ENCODE measurements at places on chromosomes 6 and 20.

GRCh38 chr20:64003960-64004725, 23.2 kb downstream of the PRPF6 start:
- no peak for DNase-seq

DNA sequence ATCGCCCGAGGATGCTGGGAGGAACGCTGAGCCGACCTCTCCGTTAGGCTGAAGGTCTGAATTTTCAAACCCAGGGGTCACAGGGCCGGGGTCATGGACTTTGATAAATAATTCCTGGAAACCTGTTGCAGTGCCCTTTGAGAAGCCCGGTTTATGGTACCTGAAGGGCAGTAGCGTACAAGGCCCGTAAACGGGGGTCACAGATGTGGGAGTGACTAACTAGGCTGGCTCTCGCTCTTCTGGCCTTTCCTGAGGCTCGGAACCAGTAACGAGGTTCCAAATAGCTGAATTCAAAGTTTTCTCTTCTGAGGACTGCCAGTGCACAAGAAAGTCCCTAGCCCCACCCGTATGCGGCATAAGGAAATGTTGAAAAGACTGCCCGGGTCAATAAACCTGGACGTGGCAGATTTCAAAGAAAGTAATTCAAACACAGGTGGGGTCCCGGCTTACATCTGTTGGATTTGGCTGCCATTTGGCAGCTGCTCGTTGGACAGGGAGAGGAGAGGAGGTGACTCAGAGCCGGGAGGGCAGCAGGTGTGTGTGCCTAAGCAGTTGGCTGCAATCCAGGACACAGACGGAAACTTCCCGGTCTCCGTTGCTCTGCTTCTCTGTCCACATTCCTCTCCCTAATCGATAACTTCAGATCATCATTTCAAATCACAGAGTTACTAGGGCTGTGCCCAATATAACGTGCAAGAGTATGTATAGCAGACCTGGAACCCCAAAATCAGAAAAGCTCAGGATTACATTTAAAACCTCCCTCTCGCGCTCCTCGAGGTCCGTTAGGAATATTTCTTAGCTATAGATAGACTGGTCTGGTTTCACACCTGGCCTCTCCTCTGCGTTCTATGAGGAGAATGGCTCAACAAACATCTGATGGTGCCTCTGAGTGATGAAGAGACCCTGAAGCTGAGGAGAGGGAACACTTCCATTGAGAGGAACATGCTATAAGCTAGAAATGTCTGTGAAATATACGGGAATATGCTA, 765 bp upstream of the GMDS start:
- DNase-seq, result peak; percentile 69

GRCh38 chr6:139996253-139996834, 621.9 kb upstream of the CITED2 start:
- no peak for DNase-seq

- DNase-seq, result no peak
Observed at GRCh38 chr6:2976571-2977085, 5.3 kb upstream of the SERPINB6 start.

GRCh38 chr6:142746524-142746923, 198.5 kb downstream of the HIVEP2 start:
- DNase-seq, result peak; percentile 52

DNA sequence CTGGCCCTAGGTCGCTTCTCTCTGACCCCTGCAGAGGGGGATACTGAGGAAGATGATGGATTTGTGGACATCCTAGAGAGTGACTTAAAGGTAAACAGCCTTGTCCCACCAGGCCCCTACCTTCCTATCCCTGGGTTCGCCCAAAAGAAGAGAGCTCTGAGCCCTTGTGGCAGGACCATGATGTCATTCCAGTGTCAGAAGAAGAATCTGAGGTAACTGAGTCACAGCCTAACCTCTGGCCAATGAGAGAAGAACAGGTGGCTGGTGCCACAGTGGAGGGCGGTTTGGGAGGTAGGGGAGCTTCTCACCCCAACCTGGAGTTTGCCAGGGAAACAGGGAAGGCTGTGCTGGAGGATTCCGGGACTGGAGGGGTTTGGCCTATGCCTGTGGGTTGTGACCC, 5.2 kb downstream of the CDC25B start:
- no peak for DNase-seq
